ENCODE measurements at places on chromosomes 6 and 20. TPM values are rescaled to one million over a fixed set of nuclear protein-coding genes. Genes with fewer than 3 reads are reported as not detected.

Gene PLG
- total RNA-seq, result not detected

Gene COL11A2
- total RNA-seq, result 1.3 TPM

Gene GRM1
- total RNA-seq, result 0.12 TPM

Gene PARD6B
- 3.5 TPM for total RNA-seq

Gene TCP11
- not detected for total RNA-seq

Gene SGK2
- 3.1 TPM for total RNA-seq

Gene MUCL3
- total RNA-seq, result not detected

Gene IL17A
- not detected for total RNA-seq

Gene RAMACL
- 6.9 TPM for total RNA-seq

Gene NMBR
- not detected for total RNA-seq

Gene ARMC12
- 0.98 TPM for total RNA-seq

Gene SLC12A5
- 1.8 TPM for total RNA-seq

Gene RWDD2A
- 3.9 TPM for total RNA-seq

Gene TGM2
- 68.1 TPM for total RNA-seq

Gene GPRC6A
- not detected for total RNA-seq

Gene TUBE1
- 15.6 TPM for total RNA-seq

Gene B4GALT5
- total RNA-seq, result 66.3 TPM

Gene DPPA5
- not detected for total RNA-seq

Gene MAFB
- 295 TPM for total RNA-seq

Gene SLC17A3
- not detected for total RNA-seq

Gene CST4
- total RNA-seq, result not detected

Gene TP53TG5
- total RNA-seq, result not detected

Gene FAM184A
- total RNA-seq, result 1.0 TPM

Gene CGA
- total RNA-seq, result not detected

Gene SNAI1
- total RNA-seq, result 5.2 TPM

Gene FBXO30
- 8.1 TPM for total RNA-seq

Gene SAMD3
- 10.7 TPM for total RNA-seq

Gene BMP5
- total RNA-seq, result not detected

Gene ENPP5
- total RNA-seq, result 8.5 TPM

Gene RIMS4
- total RNA-seq, result not detected

Gene CHRNA4
- total RNA-seq, result 3.5 TPM

Gene DLL1
- total RNA-seq, result 119 TPM

Gene EFCAB8
- 1.9 TPM for total RNA-seq

Gene TSPO2
- not detected for total RNA-seq

Gene SYNDIG1
- total RNA-seq, result 1.4 TPM

Gene EMILIN3
- total RNA-seq, result not detected

Gene PIGU
- total RNA-seq, result 20.4 TPM

Gene CRISP2
- not detected for total RNA-seq

Gene SERINC3
- 86.2 TPM for total RNA-seq

Gene TMEM170B
- total RNA-seq, result 7.7 TPM

Gene SLC17A9
- 29.2 TPM for total RNA-seq

Gene ZNF512B
- total RNA-seq, result 9.5 TPM

Gene SIRPD
- total RNA-seq, result 2.6 TPM

Gene TUBB1
- 20.2 TPM for total RNA-seq

Gene RSPH9
- not detected for total RNA-seq

All from spleen (tissue), 13 donors.